Skeletal muscle cell (primary cell): ENCODE measurements at places on chromosomes 3 and 15.

DNA sequence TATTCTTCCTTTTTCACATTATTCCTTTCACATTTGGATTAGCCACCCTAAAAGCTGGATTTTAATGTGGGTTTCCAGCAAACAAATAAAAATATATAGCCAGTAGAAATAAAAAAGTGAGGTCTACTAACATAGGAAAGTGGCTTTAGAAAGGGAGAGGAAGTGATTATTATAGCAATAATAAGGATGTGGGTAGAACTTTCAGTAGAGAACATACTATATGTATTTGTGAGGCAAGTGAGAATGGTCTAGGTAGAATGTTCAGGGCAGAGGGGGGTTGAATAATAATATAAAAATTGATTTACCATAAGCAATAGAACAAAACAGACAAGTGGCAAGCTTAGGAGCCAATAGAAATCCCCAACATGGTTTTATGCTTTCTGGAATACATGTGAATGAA lies 88.6 kb downstream of the NR1I2 start:
- no peak for DNase-seq

- no peak for DNase-seq
Observed at GRCh38 chr3:143693506-143693905, 154.8 kb downstream of the SLC9A9 start.

GRCh38 chr3:117524890-117525289 lies 815.3 kb downstream of the TUSC7 start:
- peak; percentile 56 for DNase-seq

- DNase-seq, result peak; percentile 74
Observed at GRCh38 chr15:85583923-85584390, 203.6 kb downstream of the AKAP13 start.

GRCh38 chr15:61051569-61052031 lies 177.5 kb downstream of the RORA start:
- peak; percentile 67 for DNase-seq

DNA sequence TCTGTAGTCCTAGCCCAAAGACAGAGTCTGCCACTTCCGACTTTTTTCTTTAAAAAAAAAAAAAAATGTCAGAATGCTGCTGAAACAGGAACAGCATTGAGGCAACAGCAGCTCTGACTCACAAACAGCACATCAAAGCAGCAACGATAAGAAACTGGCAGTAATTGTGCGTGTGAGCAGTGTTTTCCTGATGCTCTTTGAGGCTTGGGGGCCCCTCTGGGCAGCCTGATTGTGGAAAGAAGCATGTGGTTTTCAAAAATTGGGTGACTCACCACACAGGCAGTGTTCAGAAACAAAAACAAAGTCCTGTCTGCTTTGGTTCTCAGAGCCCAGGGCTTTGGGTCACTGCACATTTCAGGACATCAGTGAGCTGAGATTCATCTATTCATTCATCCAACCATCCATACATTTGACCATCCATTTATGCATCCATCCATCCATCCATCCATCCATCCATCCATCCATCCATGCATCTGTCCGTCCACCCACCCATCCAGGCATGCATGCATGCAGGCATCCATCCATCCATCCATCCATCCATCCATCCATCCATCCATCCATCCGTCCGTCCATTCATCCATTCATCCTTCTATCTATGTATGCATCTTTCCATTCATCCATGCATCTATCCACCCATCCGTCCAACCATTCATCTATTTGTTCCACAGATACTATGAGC lies 308.4 kb downstream of the RPLP1 start:
- DNase-seq, result peak; percentile 96

DNA sequence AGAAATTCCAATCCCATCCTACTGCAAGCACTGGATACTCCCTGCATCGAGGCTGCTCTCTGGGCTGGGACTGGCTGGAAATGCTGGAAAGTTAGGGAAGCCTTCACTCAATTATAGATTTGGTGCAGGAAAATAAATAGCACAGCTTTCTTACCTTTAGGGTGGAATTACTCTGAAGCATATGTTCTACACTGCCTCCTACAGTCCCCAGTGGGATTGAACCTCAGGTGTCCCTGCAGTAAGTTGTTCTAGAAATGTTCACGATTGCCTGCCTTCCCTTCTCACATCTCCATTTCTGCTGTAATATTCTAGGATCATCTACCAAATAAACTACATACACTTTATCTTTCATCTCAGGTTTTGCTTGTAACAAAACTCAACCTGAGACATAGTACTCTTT lies 536.7 kb upstream of the LMCD1 start:
- no peak for DNase-seq

GRCh38 chr15:47422881-47423665 lies 294.2 kb upstream of the SEMA6D start:
- DNase-seq, result no peak

DNA sequence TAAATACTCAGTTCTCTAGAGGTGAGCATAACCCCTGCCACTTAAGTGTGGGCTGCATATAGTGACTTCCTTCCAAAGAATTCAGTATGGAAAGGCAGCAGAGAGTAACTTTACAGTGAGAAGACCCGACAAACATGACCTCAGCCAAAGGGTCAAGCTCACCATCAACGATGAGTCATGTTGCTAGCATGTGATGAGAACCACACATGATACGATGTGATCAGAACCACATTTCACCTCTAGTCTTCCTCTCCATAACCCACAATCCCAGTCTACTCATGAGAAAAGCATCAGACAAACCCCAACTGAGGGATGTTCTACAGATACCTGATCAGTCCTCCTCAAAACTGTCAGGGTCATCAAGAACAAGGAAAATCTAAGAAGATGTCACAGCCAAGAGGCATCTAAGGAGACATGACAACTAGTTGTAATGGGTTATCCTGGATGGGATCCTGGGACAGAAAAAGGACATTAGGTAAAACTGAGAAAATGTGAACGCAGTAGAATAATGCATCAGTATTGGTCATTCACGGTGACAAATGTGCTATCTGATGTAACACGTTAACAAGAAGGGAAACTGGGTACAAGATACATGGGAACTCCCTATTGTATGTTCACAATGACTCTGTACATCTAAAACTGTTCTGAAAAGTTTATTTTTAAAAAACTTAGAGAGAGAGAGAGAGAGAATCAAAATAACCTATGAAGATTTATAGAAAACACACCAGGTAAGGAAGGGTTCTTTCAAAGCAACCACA lies 28.3 kb downstream of the SEC61A1 start:
- DNase-seq, result peak; percentile 87

DNA sequence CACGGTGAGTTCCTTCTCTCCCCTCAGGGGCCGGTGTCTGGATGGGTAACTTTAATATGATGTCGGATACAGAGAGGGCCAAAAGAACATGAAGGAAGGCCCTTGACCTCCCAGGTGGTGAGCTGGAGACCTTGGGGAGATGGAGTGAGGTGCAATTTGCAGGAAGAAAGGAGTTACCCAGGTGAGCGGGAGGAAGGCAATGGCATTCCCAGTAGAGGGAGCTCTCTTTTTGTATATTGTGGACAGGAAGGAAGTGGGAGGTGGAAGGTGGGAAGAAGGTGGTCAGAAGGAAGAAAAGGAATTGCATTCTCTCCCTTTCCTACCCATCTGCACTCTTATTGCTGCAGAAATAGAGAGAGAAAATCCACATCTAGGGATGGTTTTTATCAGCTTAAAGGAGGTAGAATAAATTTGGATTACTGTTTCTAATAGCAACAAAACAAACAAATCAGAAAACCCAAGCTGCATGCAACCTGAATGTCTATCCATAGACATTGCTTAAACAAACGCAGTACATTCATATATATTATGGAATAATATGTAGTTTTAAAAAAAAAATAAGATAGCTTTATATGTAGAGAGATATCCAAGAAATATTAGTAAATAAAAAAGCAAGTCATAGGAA lies 169.0 kb upstream of the TSC22D2 start:
- DNase-seq, result no peak

- DNase-seq, result no peak
Observed at GRCh38 chr3:183937601-183938286, 53.1 kb upstream of the PARL start.

DNA sequence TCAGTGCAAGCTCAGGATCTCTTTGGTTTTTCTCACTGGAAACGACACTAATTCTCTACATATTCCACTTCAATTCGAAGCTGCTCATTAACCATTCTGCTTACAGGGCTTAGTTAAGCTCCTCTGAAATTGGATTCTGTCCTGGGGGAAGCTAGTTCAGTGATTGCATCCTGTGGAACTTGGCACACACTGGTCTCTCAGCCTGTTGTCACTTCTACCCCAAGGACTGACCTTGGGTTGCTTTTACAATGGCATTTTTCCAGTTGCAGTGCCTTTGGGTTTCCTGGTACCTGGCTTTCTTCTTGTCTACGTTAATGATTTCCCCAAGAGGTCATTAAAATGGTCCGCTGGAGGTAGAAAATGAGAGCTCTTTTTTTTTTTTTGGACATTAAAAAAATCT lies 33.3 kb upstream of the GABRB3 start:
- no peak for DNase-seq

DNA sequence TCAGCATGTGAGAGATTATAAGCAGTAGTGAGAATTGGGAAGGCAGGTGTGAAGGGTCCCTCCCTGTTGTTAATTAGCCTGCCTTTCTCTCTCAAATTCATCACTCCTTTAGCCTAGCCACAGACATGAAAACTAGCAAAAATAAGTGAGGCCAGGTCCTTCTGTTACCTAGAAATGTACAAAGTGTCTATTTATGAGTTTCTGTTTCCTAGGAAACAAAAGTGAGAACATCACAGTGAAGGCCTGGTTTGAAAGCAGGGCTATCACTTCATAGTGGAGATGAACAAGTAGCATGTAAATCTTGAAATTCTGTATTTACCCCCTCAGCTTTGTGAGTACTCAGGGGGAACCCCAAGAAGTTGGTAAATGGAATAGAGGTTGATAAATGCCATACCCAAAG lies 78.2 kb upstream of the UMPS start:
- no peak for DNase-seq

DNA sequence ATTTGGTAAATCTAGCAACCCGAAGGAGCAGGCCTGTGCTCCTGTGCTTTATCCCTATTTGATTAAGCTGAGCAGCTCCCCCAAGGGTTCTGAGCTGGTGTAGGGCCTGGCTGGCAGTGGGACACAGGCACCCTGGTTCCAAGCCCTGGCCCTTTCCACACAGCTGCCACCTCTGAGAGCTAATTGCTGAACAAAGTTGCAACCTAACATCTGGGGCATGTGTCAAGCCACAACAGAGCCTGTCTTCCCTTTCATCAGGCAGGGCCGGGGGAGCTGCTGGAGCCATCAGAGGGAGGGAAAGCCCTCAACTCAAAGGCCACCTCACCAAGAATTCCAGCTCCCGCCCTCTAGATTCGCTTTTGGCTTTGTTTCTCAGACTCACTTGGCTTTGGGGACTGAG lies 17.1 kb upstream of the MRPS22 start:
- DNase-seq, result no peak

- DNase-seq, result no peak
Observed at GRCh38 chr3:183392186-183393034, 36.0 kb downstream of the MCF2L2 start.

- DNase-seq, result no peak
Observed at GRCh38 chr15:78130466-78131294, 565 bp downstream of the CIB2 start.

DNA sequence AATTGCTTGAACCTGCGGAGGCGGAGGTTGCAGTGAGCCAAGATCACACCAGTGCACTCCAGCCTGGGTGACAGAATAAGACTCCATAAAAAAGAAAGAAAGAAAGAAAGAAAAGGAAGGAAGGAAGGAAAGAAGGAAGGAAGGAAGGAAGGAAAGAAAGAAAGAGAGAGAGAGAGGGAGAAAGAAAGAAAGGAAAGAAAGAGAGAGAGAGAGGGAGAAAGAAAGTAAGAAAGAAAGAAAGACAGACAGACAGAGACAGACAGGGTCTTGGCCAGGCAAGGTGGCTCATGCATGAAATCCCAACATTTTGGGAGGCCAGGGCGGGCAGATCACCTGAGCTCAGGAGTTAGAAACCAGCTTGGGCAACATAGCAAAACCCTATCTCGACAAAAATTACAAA lies 16.4 kb upstream of the DAG1 start:
- DNase-seq, result no peak

GRCh38 chr15:71424765-71425164 lies 309.5 kb downstream of the THSD4 start:
- DNase-seq, result no peak

DNA sequence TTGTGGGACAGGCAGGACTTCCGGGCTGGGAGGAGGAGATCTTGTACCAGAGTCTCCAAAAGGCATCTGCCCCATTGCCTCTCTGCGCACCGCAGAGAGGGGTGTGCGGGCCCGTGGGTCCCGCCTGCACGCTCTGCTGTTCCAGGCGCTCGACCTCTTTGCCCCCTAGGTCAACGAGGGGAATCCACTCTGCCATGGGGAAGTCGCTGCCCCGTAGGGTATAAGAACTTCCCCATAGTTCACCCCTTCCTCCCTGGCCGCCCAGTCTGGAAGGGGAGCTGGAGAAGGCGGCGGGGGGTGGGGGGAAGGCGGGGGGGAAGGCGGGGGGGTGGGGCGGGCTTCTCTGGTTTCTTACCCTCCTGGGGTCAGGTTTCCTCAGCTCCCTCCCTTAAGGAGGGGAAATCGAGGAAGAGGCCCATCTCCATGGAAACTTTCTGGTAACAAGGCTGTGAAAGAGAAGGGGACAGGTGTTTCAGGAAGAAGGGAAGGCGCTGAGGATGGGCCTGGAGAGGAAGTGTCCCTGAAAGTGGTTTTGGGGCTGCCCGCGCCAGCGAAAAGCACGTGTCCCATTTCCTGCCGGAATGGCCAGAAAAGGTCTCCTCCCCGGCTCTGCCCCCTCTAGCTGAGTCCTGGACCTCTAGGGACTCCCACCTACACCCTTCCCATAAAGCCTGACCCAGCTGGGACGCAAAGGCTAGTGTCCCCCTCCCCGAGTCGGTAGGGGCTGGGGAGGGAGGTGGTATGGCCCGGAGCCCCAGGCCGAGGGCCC lies 27.5 kb downstream of the NR1I2 start:
- no peak for DNase-seq
